ENCODE measurements at places on chromosomes 7 and 10. TPM values are rescaled to one million over a fixed set of nuclear protein-coding genes. Genes with fewer than 3 reads are reported as not detected.

NUTM2A gene
- 2.9 TPM for total RNA-seq

OR2A5 gene
- total RNA-seq, result not detected

GALNT17 gene
- total RNA-seq, result 7.1 TPM

LLCFC1 gene
- total RNA-seq, result not detected

ANKRD7 gene
- not detected for total RNA-seq

Data from upper lobe of right lung (tissue), 1 donor.